Kidney epithelial cell (primary cell): ENCODE measurements at places on chromosomes 6 and 20. TPM values are rescaled to one million over a fixed set of nuclear protein-coding genes. Genes with fewer than 3 reads are reported as not detected.

The HFE gene
- total RNA-seq: 1.4 and 2.6 TPM in 2 replicates

The XKR7 gene
- 0.08 and 0.34 TPM in 2 replicates for total RNA-seq

The BMP6 gene
- total RNA-seq: 0.89 and 1.1 TPM in 2 replicates

The HSPA12B gene
- 0.08 and 0.68 TPM in 2 replicates for total RNA-seq

The SLC22A1 gene
- 0.14 and 1.3 TPM in 2 replicates for total RNA-seq

The C4B gene
- total RNA-seq: 2.3 and 4.4 TPM in 2 replicates

- no peak for DNase-seq
Observed at GRCh38 chr6:140867336-140867735, 1265.4 kb upstream of the GJE1 start.

- no peak for DNase-seq
Observed at GRCh38 chr6:169590376-169590939, 111.4 kb downstream of the WDR27 start.

DNA sequence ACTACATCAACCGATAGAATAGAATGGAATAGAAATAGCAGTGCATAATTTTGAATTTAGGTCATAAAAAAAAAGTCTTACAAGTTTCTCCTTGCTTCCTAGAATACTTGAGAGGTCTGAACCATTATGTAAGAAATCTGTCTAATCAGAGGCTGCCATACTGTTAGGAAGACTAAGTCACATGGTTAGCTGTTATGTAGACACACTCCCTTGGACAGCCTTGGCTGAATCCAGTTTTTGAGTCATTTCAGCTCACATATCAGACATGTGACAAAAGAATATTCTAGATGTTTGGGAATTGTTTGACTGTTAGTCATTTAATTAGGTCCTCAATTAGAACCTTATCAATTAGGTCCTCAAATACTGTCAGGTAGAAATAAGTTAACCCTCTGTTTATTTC, 1601.4 kb downstream of the GRIK2 start:
- no peak for DNase-seq

- no peak for DNase-seq
Observed at GRCh38 chr6:13814938-13815575, 700 bp upstream of the MCUR1 start.
